Effector memory CD4-positive, alpha-beta T cell (primary cell): ENCODE measurements at places on chromosomes 11 and 22.

DNA sequence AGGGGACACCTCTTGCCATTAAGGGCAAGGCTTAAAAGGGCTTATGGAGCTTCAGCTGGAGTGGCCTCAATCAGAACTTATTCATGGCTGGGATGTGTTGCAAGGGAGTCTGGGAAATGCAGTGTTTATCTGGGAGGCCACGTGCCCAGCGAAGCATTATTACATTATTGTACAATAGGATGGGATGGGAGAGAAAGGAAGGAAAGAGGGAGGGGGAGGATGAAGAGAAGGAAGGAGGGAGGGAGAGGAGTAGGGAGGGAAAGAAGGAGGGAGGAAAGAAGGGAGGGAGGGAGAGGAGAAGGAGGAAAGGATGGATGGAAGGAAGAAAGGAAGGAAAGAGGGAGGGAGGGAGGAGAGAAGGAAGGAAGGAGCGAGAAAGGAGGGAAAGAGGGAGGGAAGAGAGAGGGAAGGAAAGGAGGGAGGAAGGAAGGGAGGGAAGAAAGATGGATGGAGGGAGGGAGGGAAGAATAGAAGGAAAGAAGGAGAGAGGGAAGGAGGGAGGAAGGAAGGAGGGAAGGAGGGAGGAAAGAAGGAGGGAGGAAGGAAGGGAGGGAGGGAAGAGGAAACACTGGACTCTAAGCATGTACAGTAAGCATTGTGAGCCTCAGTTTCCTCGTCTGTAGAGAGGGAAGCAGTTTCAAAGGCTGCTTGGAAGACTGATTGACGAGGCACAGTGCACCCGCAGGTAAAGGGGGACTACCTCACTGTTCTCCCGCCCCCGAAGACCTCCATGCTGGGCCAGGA is 62.2 kb downstream of the MYEOV start:
- DNase-seq, result no peak

DNA sequence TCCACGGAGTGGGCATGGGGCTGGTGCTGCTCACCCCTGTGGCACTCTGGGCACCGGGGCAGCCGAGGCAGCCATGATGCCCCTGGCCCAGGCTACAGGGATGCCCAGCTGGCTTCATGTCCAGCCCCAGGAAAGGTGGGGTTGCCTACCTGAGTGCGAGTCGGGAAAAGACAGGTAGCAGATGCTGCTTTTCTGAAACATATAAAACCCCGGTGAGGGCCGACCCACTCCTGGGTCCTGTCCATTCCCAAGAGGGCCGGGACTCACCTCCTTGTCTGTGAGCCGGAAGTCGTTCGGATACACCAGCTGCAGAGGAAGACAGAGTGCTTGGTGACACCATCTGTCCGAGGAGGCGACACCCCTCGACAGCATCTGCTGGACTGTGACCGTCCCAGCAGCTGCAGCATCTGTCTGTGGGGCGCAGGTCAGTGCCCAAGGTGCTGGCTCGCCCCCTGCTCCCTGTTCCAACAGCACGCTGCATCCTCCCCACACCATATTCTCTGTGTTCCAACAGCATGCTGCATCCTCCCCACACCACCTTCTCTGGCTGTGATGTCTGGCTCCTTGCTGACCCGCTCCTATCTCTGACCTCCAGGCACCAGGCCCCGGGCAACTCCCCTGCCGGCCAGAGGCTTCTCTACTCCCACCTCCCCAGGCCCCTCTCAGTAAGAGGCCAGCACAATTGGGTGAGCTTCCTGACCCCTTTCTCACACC is 8.0 kb downstream of the DENND6B start:
- no peak for DNase-seq

GRCh38 chr22:25404928-25405816 is 159.3 kb upstream of the GRK3 start:
- peak; percentile 45 for DNase-seq

GRCh38 chr22:29315286-29316140 is at the start of gene RASL10A:
Gene RASL10A (minus strand): TSS chr22:29315697. CDS start chr22:29315246, 451 bp downstream.
- no peak for DNase-seq

DNA sequence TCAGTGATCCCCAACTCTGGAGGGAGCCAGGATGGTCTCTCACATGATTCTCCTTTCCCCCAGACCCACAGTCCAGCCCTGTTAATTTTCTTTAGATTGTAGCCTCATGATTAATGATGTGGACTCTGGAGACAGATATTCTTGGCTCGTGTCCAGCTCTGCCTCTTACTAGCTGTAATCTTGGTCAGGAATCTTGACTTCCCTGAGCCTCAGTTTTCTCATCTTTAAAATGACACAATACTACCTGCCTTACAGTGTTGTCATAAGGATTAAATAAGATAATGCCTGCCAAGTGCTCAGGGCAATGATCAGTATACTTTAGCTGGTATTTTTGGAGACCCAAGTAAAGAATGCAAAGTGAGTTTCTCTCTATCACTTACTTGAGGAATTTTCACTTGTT is 60.0 kb downstream of the SPECC1L start:
- DNase-seq, result no peak

DNA sequence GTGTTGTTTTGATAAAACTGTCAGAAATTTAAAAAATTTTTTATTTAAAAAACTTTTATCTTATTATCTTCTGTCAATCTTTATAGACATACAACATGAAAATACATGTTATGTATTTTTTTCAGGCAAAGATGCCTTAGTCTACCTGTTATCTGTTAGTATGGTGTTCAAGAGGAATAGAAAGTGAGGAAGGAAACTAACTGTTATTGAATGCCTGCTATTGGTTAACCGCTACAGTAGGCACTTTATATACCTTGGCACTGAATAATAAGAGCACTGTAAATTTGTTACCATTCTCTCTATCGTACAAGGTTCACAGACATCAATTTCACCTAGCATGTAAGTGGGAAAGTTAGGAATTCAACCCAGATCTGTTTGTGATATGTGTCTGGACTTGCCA is 272.1 kb upstream of the CCDC90B start:
- DNase-seq, result no peak

DNA sequence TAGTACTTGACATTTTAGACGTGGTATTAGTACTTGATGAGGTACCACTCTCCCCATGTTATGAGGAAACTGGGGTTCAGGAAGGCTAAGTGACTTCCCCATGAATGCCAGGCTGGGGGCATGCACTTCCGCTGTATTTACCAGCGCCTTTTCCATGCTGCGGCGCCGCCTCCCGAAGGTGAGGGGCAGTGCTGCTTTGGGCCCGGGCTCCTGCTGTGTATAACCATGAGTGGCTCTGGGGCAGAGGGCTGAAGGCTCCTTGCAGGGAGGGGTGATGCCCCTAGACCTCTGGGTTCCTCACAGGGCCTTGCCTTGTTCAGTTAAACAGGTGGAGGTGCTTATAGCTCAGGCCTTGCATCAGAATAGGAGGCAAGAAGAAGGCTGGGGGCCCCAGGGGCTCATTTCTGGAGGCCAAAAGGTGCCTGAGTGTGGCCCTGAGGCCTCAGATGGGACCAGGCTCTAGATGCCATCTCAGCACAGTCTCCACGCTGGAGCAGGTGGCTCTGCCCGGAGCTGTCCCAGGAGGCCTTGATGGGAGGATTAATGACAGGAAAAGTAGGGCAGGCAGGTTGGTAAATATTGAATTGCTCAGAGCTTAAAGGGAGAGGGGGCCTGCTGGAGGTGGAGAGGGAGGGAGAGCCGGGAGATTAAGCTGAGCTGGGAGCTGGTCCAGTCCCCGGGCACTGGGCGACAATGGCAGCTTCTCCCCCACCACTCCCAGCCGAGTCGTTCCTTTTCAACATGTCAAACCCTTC is 129.6 kb downstream of the CEP164 start:
- DNase-seq, result no peak

DNA sequence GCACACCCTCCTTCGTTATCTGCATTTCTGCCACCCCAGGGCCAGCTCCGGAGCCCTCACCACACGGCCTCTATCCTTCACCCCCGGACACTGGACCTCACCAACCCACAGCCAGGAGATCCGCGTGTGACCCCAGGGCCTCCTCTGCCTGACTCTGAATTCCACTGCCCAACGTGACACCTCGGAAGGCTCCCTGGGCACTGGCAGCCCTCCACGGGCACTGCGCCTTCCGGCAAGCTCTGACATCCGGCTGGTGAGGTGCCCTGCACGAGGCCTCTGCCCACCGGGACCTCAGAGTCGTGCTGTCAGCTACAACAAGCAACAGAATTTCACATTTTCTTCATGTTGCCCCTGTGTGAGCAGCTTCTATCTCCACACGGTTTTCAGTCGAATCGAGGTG is 148.3 kb downstream of the CRYBB2 start:
- DNase-seq, result no peak

DNA sequence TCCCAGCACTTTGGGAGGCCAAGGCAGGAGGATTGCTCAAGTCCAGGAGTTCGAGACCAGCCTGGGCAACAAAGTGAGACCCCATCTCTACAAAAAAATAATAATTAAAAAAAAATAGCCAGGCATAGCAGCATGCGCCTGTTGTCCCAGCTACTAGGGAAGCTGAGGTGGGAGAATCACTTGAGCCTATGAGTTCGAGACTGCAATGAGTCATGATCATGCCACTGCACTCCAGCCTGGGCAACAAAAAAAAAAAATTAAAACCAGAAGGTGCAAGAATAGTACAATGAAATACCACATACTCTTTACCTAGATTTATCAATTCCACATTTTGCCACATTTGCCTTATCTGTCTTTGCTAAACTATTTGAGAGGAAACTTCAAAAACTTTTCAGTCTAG is 8.2 kb downstream of the DPF2 start:
- DNase-seq, result no peak

GRCh38 chr22:49948116-49948957 is 12.2 kb upstream of the PIM3 start:
- DNase-seq, result no peak

- DNase-seq, result peak; percentile 28
Measured at GRCh38 chr22:39932918-39933649, 27.1 kb upstream of the TMA7B start.

DNA sequence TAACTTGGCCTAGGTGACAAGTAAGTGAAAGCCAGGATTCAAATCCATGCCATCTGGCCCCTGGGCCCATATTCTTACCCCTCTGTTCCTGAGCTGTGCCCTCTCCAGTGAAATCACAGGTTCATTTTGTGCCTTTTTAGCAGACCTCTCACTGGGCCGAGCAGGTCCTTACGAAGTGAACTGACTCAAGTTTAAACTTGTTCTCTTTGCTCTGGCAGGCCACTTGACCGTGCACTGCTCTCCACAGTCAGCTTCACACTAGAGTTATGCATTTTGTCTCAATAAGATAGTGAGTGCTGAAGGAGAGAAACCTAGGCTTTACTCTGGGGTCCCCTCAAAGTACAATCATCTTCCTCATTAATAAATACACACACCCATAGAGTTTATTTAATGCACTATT is 40.7 kb downstream of the ARFGAP3 start:
- DNase-seq, result no peak

GRCh38 chr11:20639688-20640087 is 29.7 kb upstream of the NELL1 start:
- no peak for DNase-seq

GRCh38 chr22:19641254-19641982 is 72.9 kb upstream of the SEPTIN5 start:
- no peak for DNase-seq

GRCh38 chr11:131561972-131562371 is 191.6 kb downstream of the NTM start:
- no peak for DNase-seq

DNA sequence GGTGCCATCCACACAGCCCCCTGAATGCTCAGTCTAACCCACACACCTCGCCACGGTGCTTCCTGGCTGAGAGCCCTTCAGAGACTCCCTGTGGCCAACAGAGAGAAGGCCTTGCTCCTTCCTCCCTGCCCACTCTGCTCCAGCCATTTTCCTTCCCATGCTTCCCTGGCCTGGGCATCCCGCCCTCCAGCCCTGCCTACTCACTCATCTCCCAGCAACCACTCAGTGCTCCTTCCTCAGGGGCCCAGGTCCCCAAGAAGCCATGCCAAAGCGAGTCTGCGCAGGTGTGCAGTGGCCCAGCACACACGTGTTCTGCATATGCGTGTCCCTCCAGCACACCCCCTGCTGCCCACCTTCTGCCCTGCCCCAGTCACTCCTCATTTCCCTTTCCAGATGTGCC is 56.4 kb downstream of the NECTIN1 start:
- no peak for DNase-seq

- no peak for DNase-seq
Measured at GRCh38 chr11:112339566-112339965, 78.9 kb upstream of the PLET1 start.
